ENCODE measurements at places on chromosomes 1 and 21. TPM values are rescaled to one million over a fixed set of nuclear protein-coding genes. Genes with fewer than 3 reads are reported as not detected.

The THEM5 gene
- not detected for total RNA-seq

The C1QA gene
- total RNA-seq, result 5.9 TPM

The OR14K1 gene
- total RNA-seq, result not detected

The CD53 gene
- total RNA-seq, result 1.4 TPM

The AMY2B gene
- total RNA-seq, result 21.5 TPM

The COL8A2 gene
- 32.6 TPM for total RNA-seq

The PLD5 gene
- 0.60 TPM for total RNA-seq

The MAP3K21 gene
- 9.5 TPM for total RNA-seq

The S100A7A gene
- not detected for total RNA-seq

The ATP1A2 gene
- total RNA-seq, result 4.7 TPM

The SH2D5 gene
- total RNA-seq, result 0.53 TPM

The WNT3A gene
- total RNA-seq, result 0.03 TPM

The ST6GALNAC3 gene
- 40.5 TPM for total RNA-seq

Measured in hepatocyte (in vitro differentiated cells).